ENCODE measurements at places on chromosomes 7 and 10. TPM values are rescaled to one million over a fixed set of nuclear protein-coding genes. Genes with fewer than 3 reads are reported as not detected.
A peak's percentile ranks its signal among the peaks of the same experiment; 100 is the strongest.

The EIF5AL1 gene
- total RNA-seq = 1.1 TPM

The SFTPD gene
- total RNA-seq = not detected

DNA sequence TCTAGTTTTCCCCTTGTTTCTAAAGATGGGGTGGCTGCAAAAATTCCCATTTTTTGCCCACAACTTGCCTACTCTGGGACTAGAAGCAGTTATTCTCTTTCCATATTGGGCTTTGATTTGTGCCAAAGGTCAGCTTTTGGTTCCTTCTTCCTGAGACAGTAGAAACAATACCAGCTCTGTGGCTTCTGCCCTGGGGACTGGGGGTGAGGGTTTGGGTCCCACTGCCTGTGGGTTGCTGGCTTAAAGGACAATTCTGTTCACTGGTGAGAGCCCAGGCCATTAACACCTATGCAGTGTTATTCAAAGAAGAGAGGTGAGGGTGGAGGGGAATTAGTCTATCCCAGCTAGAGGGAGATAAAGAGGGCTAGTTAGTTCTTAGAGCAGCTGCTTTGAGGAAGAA is 171.5 kb downstream of the CPEB3 start:
- DNase-seq = no peak
- no peaks in the 10 kb centered on the region for H3K4me1 ChIP-seq
- no peak overlapping the region for H3K4me3 ChIP-seq
- peaks cover 6% of the 10 kb centered on the region for H3K27me3 ChIP-seq
- no peak overlapping the region for H3K27ac ChIP-seq

DNA sequence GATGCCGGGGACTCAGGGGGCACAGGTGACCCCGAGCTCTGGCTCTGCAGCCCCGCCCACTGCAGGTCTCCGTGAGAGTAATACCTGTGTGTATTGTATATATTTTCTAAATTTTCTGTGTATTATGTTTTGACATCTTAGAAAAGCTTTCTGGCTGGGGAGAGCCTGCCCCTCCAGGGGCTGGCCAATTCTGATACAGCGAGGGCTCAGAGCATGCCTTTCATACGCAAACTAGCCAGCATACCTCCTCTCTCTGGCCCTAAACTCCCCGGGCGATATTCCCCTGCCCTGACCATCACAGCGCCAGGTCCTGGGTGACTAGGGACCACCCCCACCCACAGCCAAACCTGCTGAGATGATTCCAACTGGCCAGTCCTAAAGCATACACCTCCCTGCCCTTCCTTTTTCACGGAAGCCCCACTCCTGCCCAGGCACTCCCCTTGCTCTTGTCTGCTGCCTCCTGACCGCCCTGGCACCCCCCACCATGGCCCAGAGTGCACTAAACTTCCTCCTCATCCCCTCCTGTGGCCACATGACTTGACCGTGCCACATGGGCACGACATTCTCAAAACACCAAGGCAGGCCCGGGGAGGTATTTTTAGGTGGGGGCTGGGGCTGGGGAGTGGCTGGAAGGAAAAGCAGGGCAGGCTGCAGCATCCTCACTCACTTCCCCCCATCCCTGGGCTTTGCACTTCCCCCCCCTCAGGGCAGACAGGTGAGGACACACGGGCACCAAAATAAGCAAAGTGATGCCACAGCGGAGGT is 61.5 kb downstream of the INSIG1 start:
- H3K27ac ChIP-seq = no peak overlapping the region
- H3K4me1 ChIP-seq = no peaks in the 10 kb centered on the region
- H3K36me3 ChIP-seq = no peaks in the 10 kb centered on the region
- H3K27me3 ChIP-seq = peaks cover 52% of the 10 kb centered on the region
- H3K4me3 ChIP-seq = no peak overlapping the region

DNA sequence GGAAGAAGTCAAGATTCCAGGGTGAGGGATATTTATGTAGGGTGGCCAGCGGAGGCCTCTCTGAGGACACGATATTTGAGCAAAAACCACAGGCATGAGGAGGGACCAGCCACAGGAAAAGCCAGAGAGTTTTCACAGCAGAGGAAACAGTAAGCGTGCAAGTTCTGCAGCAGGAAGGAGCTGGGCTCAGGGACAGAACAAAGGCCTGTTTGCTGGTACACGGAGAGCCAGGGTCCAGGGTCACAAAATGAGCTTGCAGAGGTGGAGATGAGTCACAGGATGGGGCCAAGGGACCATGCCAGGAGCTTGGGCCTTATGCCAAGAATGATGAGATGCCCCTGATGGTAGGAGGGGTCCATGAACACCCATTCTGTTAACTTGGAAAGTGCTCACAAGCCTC is 283.5 kb downstream of the PLXNA4 start:
- DNase-seq = no peak
- H3K36me3 ChIP-seq = no peaks in the 10 kb centered on the region
- H3K27me3 ChIP-seq = no peaks in the 10 kb centered on the region
- no peak overlapping the region for H3K27ac ChIP-seq

- no peak for DNase-seq
- H3K4me3 ChIP-seq = no peak overlapping the region
- no peaks in the 10 kb centered on the region for H3K36me3 ChIP-seq
- peaks cover 4% of the 10 kb centered on the region for H3K4me1 ChIP-seq
- no peaks in the 10 kb centered on the region for H3K27me3 ChIP-seq
Measured at GRCh38 chr10:14697281-14697680, 77.4 kb downstream of the FAM107B start.

GRCh38 chr7:103113164-103113563 is 35.7 kb downstream of the NAPEPLD start:
- no peaks in the 10 kb centered on the region for H3K27me3 ChIP-seq
- H3K4me3 ChIP-seq = no peak overlapping the region
- no peak overlapping the region for H3K27ac ChIP-seq
- no peaks in the 10 kb centered on the region for H3K36me3 ChIP-seq
- DNase-seq = peak; percentile 93

DNA sequence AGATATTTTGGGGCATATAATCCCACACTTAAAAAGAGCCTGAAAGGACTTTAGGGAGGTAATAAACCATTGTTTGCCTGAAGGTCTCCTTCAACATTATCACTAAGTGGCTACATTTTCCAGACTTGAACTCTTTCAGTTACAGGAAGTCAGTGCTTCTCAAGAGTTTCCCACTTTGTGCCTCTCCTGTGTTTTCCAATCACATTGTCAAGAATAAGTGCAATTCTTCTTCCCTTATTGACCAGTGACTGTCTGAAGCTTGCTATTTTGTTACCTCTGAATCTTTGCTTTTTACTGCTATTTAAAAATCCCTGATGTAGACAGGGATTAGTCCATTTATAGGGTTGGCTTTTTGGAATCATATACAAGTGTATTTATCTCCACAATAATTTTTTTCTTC is 346.7 kb upstream of the ANKRD30A start:
- no peak overlapping the region for H3K4me3 ChIP-seq
- H3K27ac ChIP-seq = no peak overlapping the region
- H3K4me1 ChIP-seq = no peaks in the 10 kb centered on the region
- no peaks in the 10 kb centered on the region for H3K27me3 ChIP-seq
- H3K36me3 ChIP-seq = no peaks in the 10 kb centered on the region

DNA sequence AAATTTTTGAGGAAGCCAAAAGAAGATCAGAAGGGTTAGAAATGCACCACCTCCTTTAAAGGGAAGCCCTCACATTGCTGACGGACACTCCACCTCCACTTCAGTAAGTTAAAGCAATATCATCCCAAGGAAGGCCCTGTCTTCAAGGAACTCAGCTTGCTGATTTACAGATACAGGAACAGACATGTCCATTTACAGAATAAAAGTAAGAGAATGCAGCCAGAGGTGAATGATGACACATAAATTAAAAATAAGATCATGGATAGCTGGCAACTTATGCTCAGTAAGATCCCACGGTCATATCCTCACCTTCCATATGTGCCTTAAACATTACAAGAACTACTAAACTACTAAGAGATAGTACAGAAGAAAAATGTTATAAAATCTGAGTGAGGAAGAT is 20.4 kb downstream of the GRB10 start:
- no peak for DNase-seq
- no peaks in the 10 kb centered on the region for H3K36me3 ChIP-seq
- H3K4me3 ChIP-seq = no peak overlapping the region
- no peak overlapping the region for H3K27ac ChIP-seq
- no peaks in the 10 kb centered on the region for H3K27me3 ChIP-seq

- no peaks in the 10 kb centered on the region for H3K36me3 ChIP-seq
- H3K27ac ChIP-seq = no peak overlapping the region
- DNase-seq = no peak
- H3K27me3 ChIP-seq = no peaks in the 10 kb centered on the region
- H3K4me3 ChIP-seq = no peak overlapping the region
- H3K4me1 ChIP-seq = no peaks in the 10 kb centered on the region
Measured at GRCh38 chr7:124060528-124060927, 27.7 kb upstream of the TMEM229A start.

DNA sequence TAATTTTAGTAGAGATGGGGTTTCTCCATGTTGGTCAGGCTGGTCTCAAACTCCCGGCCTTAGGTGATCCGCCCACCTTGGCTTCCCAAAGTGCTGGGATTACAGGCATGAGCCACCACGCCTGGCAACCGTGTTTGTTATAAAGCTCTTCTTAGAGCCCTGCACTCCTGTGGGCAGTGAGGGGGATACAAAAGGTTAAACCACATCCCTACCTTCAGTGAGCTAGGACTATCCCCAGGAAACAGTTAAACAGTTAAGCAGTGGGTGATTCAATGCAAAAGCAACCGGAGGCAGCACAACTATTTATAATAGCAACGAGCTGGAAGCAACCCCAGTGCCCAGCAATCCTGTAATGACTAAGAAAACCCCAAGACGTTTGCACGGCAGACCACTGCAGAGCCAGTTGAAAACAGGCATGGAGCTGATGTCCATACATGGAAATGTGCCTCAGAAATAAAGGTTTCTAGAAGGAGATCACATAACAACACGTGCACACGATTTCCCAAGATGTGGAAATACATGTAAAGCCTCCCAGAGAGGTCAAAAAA is 107.2 kb upstream of the LYZL2 start:
- H3K27ac ChIP-seq = peak overlapping the region; percentile 97
- peak; percentile 100 for DNase-seq
- no peaks in the 10 kb centered on the region for H3K27me3 ChIP-seq
- peaks cover 7% of the 10 kb centered on the region for H3K4me1 ChIP-seq
- no peaks in the 10 kb centered on the region for H3K36me3 ChIP-seq
- H3K4me3 ChIP-seq = no peak overlapping the region

DNA sequence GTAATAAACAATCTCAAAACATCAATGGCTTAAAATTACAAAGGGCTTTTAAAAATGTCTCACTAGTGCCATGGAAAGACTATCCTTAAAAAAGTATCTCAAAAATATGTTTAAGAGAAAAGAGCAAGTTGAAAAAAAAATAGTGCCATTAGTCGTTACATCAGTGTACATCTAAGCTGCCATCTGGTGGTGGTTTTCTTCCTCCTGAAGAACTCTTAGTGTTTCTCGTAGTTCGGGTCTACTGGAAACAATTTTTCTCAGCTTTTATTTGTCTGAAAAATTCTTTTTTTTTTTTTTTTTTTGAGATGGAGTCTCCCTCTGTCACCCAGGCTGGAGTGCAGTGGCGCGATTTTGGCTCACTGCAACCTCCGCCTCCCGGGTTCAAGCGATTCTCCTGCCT is 5.9 kb upstream of the GARIN1A start:
- no peak overlapping the region for H3K27ac ChIP-seq
- DNase-seq = peak; percentile 40
- no peak overlapping the region for H3K4me3 ChIP-seq
- no peaks in the 10 kb centered on the region for H3K27me3 ChIP-seq

- H3K36me3 ChIP-seq = no peaks in the 10 kb centered on the region
- DNase-seq = no peak
- no peaks in the 10 kb centered on the region for H3K4me1 ChIP-seq
- no peak overlapping the region for H3K4me3 ChIP-seq
- no peak overlapping the region for H3K27ac ChIP-seq
Measured at GRCh38 chr7:113113912-113114311, 4.4 kb downstream of the SMIM30 start.
